ENCODE measurements at places on chromosomes 12 and 14.

DNA sequence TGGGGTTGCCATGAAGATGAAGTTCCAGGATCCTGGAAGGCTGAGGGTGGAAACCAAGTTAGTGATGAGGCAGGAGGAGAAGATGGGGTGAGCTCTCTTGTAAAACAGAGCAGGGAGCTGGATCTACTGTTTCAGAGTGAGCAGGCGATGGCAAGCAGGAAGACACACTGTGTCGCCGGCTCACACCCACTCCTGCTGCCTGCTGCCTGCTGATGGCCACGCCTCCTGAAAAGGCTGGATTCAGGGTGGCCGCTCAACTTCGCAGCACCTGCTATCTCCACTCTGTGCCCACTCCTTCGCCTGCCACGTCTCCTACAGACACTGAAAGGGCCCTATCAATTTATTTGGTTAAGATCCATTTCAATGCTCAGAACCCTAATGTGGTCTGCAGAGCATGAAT lies 96.1 kb downstream of the RBM19 start:
- DNase-seq = no peak

GRCh38 chr14:105176513-105176912 lies 4.6 kb downstream of the NUDT14 start:
- DNase-seq = no peak

- DNase-seq = no peak
Measured at GRCh38 chr12:72178244-72178643, 93.9 kb upstream of the TRHDE start.

DNA sequence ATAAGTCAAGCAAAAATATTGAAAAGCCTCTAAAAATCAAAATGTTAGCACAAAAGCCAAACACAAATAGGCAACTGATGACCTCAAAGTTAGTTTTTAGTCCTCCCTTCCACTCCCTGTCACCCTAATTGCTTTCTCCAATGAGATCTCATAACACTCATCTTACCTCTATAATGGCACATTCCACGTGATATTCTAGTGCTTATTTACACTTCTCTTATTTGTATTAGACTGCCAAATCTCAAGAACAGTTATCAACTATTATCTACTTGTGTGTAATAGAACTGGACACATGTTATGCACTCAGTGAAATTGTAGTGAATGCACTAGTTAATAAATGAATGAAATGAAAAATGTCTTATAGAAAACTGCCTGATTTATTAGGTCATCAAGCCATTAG lies 55.5 kb upstream of the AVPR1A start:
- no peak for DNase-seq

DNA sequence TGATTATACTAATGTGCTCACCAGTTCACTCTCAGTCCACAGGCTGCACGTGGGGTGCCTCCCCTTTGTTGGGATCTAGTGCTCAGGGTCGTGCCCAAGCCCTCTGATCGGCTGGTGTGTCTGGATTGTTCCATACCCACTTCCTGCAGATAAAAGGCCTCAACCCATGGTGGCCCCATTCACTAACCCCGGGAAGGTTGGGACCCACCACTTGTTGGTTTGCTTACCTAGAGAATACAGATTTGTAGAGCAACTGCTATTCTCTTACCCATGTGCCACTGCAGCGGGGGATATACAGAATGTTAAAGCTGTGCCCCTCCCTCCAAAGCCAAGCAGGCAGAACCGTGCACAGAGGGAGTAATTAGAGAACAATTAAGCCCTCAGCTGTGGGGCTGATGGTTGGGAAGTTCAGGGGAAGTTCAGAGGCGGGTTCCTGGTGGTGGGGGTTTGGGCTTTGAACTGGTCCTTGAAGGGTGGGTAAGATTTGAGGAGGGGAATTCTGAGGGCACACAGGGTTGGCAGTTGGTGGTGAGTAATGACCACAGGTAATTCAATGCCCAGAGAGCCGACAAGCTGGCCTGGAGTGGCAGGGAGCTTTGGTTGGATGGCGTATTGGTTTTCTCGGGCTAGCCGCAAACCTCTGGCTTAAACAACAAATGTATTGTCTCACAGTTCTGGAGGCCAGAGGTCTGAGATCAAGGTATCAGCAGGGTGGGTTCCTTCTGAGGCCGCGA lies 68.8 kb downstream of the ADCK1 start:
- DNase-seq = no peak

GRCh38 chr14:97180304-97181200 lies 383.4 kb downstream of the VRK1 start:
- no peak for DNase-seq

DNA sequence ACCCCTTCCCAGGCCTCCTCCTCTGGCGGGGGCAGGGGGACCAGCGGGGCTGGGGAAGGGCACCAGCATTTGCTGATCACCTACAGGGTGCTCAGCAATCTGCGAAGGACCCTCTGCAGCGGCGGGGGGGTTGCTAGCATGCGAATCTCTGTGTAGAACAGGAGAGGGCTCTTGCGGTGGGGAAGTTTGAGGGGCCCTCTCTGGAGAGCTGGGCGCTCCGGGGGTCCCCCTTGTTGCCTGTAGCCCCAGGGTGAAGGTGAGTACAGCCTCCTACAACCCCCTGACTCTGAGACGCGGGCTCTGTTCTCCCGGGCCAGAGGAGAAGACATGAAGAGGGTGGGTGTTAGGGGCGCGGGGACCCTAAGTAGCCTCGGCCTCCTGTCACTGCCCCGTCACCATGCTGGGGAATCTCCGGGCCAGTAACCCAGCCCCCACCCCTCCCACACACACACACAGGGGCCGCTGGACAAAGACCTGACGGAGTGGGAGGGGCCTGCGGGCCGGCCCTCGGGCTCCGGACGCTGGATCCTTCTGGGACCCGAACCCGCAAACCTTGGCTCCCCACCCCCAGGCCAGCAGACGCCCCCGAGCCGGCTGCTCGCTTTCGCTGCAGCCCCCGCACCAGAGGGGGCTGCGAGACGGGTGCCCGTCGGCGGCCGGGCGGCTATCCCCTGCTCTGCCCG lies 734 bp downstream of the FIGNL2 start:
- no peak for DNase-seq
